ENCODE measurements at places on chromosomes 4 and X. TPM values are rescaled to one million over a fixed set of nuclear protein-coding genes. Genes with fewer than 3 reads are reported as not detected.

YY2 gene
- 1.5 TPM for total RNA-seq

DNA sequence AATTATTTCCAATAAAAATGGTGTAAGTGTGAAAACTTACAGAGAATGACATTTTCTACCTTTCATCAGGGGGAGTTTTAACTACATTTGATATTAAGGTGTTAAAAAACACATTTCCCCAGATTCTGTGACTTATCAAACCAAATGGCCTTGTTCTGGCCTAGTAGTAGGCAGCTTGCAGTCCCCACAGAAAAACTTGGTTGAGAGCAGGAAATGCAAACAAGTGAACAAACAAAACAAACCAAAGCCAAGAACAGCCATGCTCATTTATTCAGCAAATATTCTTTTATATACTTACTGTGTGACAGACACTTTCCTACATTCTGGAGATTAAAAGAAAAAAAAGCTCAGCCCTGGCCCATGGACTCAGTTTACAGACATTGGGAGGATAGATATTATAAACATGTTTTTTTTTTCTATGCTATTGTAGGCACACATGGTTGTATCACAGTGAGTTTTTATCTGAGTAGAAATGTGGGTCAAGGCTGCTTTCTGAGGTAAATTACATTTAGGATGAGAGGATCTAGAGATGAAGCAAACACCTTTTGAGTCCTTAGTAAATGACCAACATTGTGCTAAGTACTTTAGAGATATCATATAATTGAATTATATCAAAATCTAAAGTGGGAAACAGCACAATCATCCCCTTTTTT is 449.2 kb upstream of the AADAT start:
- no peak for DNase-seq
- H3K27ac ChIP-seq = no peak overlapping the region
- H3K36me3 ChIP-seq = no peaks in the 10 kb centered on the region
- no peaks in the 10 kb centered on the region for H3K27me3 ChIP-seq
- no peaks in the 10 kb centered on the region for H3K4me1 ChIP-seq

- no peak overlapping the region for H3K4me3 ChIP-seq
- H3K27me3 ChIP-seq = no peaks in the 10 kb centered on the region
- no peak overlapping the region for H3K27ac ChIP-seq
- DNase-seq = no peak
Observed at GRCh38 chrX:140104760-140105159, 139.4 kb upstream of the CXorf66 start.

DNA sequence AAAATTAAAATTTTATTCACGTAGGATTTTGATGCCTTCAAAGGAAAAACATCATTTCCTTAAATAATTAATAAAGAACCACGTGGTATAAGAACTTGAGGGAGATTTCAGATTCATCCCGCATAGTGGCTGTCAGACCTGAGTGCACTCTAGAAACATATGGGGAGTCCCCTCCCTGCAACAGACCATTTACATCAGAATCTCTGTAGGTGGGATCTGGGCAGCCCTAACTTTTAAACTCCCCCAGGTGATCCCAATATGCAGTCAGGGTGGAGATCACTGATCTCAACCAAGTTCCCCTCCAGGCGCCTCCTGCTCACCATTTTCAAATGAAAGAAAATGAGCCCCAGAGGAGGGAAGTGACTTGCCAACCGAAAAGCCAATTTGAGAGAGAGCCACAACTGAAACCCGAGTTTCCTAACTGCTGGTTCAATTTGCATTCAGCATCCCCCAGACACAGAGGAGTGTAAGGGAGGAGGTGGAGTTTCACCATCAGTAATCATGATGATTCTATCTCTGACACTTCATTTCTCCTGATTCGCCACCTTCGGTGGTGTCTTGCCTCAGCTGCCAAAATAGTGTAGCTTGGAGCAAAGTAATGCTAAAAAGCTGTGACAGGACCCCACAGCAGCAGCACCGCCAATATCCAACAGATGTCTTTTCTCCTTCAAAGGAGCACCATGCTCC is 11.4 kb downstream of the RNF150 start:
- peaks cover 7% of the 10 kb centered on the region for H3K36me3 ChIP-seq
- H3K4me3 ChIP-seq = no peak overlapping the region
- no peak overlapping the region for H3K27ac ChIP-seq
- no peaks in the 10 kb centered on the region for H3K27me3 ChIP-seq
- no peaks in the 10 kb centered on the region for H3K4me1 ChIP-seq

DNA sequence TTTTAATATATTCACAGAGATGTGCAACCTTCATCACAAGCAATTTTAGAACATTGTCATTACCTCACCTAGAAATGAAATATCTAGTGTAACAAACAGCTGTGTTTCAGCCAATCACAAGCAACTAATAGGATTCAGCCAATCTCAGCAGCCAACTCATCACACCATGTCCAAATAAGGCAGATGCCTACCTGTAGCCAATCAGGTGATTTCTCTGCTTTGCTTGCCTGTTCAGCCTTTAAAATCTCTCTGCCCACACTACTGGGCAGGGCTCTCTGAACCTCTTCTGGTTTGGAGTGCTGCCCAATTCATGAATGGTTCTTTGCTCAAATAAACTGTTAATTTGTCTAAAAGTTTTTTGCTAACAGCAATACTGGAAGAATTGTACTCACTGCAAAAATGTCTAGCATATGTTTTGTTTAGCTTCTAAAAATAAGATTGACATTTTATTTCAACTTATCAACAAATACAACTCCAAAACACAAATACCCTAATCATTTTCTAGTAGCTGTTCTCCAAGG is 52.4 kb upstream of the IGFBP7 start:
- no peaks in the 10 kb centered on the region for H3K36me3 ChIP-seq
- peaks cover 20% of the 10 kb centered on the region for H3K4me1 ChIP-seq
- H3K27me3 ChIP-seq = peaks cover 8% of the 10 kb centered on the region
- peak overlapping the region; percentile 92 for H3K4me3 ChIP-seq
- H3K27ac ChIP-seq = no peak overlapping the region
- DNase-seq = no peak

GRIA3 gene
- total RNA-seq = 2.2 TPM

F11 gene
- not detected for total RNA-seq

DNA sequence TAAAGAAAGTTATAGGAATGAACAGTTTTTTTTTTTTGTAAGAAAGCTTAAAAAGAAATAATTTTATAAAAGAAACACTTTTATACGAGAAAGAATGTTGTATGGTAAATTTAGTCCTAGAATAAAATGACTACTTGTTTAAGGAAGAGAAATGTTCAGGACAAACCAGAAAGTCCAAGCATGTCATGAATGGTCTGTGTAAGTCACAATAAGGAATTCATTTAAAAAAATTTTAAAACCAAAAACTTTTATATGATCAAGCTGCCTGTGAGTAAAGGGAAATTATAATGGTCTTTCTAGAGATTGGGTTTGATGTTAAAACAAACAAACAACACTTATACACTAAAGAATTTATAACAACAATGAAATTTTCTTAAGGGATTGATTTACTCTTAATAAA is 858.9 kb upstream of the PCDH7 start:
- H3K27ac ChIP-seq = no peak overlapping the region
- peaks cover 22% of the 10 kb centered on the region for H3K36me3 ChIP-seq
- H3K4me1 ChIP-seq = no peaks in the 10 kb centered on the region
- DNase-seq = no peak
- no peaks in the 10 kb centered on the region for H3K27me3 ChIP-seq

- H3K36me3 ChIP-seq = no peaks in the 10 kb centered on the region
- H3K4me1 ChIP-seq = no peaks in the 10 kb centered on the region
- H3K4me3 ChIP-seq = no peak overlapping the region
- DNase-seq = no peak
- H3K27me3 ChIP-seq = no peaks in the 10 kb centered on the region
Observed at GRCh38 chr4:107845681-107846080, 20.9 kb downstream of the SGMS2 start.

- H3K4me3 ChIP-seq = peak within 1 kb of the TSS; percentile 97
- peak; percentile 57 for DNase-seq
- no peaks in the 10 kb centered on the region for H3K36me3 ChIP-seq
- H3K27me3 ChIP-seq = no peaks in the 10 kb centered on the region
Observed at GRCh38 chrX:115233497-115234455, at the start of gene LRCH2. TSS of gene LRCH2 (minus strand) at chrX:115234096. CDS start at chrX:115234041, 55 bp downstream.

GRCh38 chr4:129345609-129346008 is 249.7 kb downstream of the C4orf33 start:
- no peaks in the 10 kb centered on the region for H3K36me3 ChIP-seq
- no peaks in the 10 kb centered on the region for H3K4me1 ChIP-seq
- no peaks in the 10 kb centered on the region for H3K27me3 ChIP-seq
- no peak overlapping the region for H3K27ac ChIP-seq
- no peak overlapping the region for H3K4me3 ChIP-seq
- DNase-seq = no peak

- H3K4me1 ChIP-seq = peaks cover 5% of the 10 kb centered on the region
- no peak for DNase-seq
- H3K27ac ChIP-seq = peak overlapping the region; percentile 71
- no peaks in the 10 kb centered on the region for H3K36me3 ChIP-seq
- H3K4me3 ChIP-seq = no peak overlapping the region
Observed at GRCh38 chr4:126533146-126533805, 1099.5 kb upstream of the INTU start.

GRCh38 chrX:150602296-150602695 is 33.9 kb downstream of the MTM1 start:
- H3K4me1 ChIP-seq = no peaks in the 10 kb centered on the region
- peaks cover 28% of the 10 kb centered on the region for H3K36me3 ChIP-seq
- H3K4me3 ChIP-seq = no peak overlapping the region
- no peak for DNase-seq

All from neural crest cell (in vitro differentiated cells).